Activated CD8-positive, alpha-beta memory T cell treated with anti-CD3 and anti-CD28 coated beads, Interleukin-2, amount 10 ng/mL, durations not matched to agents 7 days and 5 days (primary cell): ENCODE measurements at places on chromosomes 2 and 18. TPM values are rescaled to one million over a fixed set of nuclear protein-coding genes. Genes with fewer than 3 reads are reported as not detected.

The EPB41L3 gene
- 0.45 TPM for total RNA-seq

The G6PC2 gene
- not detected for total RNA-seq

GRCh38 chr2:189427872-189428271 is 13.4 kb upstream of the WDR75 start:
- no peak overlapping the region for H3K4me3 ChIP-seq

- no peaks in the 10 kb centered on the region for H3K36me3 ChIP-seq
- no peaks in the 10 kb centered on the region for H3K4me1 ChIP-seq
- DNase-seq = no peak
- H3K4me3 ChIP-seq = no peak overlapping the region
- no peak overlapping the region for H3K27ac ChIP-seq
Measured at GRCh38 chr2:29655391-29656086, 265.8 kb downstream of the ALK start.

DNA sequence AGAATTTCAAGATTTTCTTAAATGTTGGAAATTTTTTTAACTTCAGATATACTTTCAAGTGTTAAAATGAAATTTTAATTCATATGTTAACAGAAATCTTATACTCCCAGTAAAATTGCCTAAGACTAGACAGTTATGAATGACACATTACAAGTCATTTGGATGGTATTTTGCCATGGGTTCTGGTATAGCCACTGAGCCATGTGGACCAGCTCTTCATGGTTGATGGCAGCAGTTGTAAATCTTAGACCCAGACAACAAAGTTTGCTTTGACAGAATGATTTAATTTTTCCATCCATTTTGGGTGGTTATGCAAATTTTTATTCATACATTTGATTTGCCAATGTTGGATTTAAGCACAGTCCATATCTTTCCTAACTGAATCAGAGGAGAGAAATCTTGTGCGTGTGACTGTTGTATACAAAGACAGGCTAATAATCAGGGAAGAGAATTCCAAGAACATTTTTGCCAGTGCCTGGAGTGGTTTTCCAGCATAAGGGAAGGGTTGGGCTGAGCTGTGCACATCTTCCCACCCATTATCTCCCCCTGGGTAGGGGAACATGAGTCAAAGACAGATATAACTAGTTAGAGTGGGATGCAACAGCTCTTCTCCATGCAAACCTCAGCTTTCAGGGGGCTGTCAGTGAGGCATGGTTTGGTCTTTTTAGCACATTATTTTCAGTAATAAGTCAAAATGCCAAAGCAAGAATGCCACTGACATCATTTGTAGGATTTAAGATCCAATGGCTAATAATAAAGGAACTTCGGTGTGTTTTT is 28.1 kb upstream of the INPP4A start:
- no peaks in the 10 kb centered on the region for H3K27me3 ChIP-seq
- no peak overlapping the region for H3K4me3 ChIP-seq
- H3K27ac ChIP-seq = no peak overlapping the region
- peaks cover 20% of the 10 kb centered on the region for H3K4me1 ChIP-seq
- peaks cover 11% of the 10 kb centered on the region for H3K36me3 ChIP-seq
